SK-N-SH treated with all-trans-retinoic acid at 6 μM for 48 hours (cell line): ENCODE measurements at places on chromosomes 6 and 20.

GRCh38 chr20:507761-508332 is 35.7 kb downstream of the CSNK2A1 start:
- no peak for ATAC-seq

GRCh38 chr6:166202321-166202733 is 34.7 kb upstream of the TBXT start:
- no peak for ATAC-seq

- no peak for ATAC-seq
Observed at GRCh38 chr6:136411025-136411325, 121.3 kb upstream of the BCLAF1 start.

- no peak for ATAC-seq
Observed at GRCh38 chr6:139853302-139853992, 479.0 kb upstream of the CITED2 start.

DNA sequence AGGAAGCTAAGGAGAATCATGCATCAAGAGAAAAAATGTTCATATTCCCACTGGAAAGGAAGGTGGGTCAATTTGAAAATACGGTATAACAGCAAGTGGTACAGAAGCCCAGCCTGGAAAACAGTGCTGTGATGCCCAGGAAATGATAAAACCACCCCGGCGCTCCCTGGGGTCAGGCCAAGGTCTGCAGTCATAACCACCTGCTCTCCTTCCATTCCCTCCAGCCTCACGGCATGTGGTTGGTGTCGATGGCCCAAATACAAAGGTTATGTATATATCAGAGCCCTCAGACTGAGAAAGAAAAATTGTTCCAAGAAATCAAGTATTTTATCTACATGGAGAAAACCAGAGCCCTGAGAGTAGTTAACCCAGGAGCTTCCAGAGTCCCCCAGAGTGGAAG is 208.1 kb upstream of the CDYL start:
- ATAC-seq: no peak

GRCh38 chr20:6686171-6686570 is 81.3 kb upstream of the BMP2 start:
- no peak for ATAC-seq
